ENCODE measurements at places on chromosomes 5 and 9. TPM values are rescaled to one million over a fixed set of nuclear protein-coding genes. Genes with fewer than 3 reads are reported as not detected.

Gene SV2C
- total RNA-seq = 0.16 TPM

Gene CATSPER3
- total RNA-seq = not detected

Gene JAKMIP2
- total RNA-seq = 0.50 TPM

Gene HAPLN1
- not detected for total RNA-seq

Gene SMIM33
- total RNA-seq = not detected

Gene GADD45G
- total RNA-seq = 14.8 TPM

Gene BAAT
- not detected for total RNA-seq

Gene S100Z
- 0.36 TPM for total RNA-seq

Gene HTR1A
- not detected for total RNA-seq

Gene SNCAIP
- total RNA-seq = 16.5 TPM

Gene GPSM1
- 5.0 TPM for total RNA-seq

GRCh38 chr5:117652958-117653280, 1078.3 kb upstream of the SEMA6A start:
- DNase-seq = no peak

DNA sequence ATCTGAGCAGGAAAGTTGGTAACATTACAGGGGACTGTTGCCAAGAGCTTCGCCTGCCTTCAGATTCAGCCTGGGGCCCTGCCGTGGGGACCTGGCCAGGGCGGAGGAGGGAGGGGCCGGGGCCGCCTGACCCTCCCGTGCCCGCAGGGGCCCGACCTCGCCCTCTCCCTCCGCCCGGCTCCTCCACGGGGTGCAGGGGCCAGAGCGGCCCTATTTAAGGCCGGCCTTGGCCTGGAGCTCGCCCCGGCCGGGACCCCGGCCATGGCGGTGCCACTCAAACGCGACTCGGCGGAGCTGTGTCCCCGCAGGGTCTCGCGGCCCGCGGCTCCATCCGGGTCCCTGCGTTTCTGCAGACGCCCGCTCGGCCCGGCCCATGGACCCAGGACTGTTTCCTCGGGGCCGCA, 757 bp downstream of the TMEM250 start:
- no peak for DNase-seq

DNA sequence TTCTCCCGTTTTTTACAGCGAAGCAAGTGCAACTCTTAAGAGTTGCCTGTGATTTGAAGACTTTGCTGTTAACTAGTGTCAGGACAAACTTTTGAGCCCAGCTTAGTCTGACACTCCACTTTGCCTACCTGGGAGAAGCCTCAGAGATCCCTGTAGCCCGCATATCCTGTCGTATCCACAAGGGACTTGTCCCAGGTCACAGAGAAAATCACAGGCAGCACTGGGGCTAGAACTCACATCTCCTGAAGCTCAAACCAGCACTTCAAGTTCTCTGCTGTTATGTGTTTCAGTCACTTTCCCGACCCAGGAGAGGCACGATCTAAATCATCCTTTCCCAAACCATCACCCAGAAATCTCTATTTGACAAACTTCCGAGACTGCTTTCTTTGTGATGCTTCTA, 584.5 kb downstream of the ACTL7B start:
- no peak for DNase-seq

DNA sequence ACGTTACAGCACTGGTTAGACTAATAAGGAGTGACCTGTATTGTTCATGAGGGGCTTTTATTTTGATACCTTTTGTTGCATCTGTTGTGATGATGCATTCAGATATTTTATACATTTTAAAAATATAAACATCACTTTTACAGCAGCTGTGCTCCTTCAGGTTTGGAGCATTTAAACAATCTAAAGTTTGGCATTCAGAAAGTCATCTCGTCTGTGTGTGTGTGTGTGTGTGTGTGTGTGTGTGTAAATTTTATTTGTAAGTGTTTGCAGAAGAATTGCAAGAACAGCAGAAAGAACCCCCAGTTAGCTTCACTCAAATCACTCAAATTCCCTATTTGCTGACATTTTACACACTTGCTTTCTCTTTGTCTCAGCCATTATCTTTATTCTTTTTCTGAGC, 87.4 kb downstream of the ERCC6L2 start:
- no peak for DNase-seq

- DNase-seq = no peak
Observed at GRCh38 chr9:331197-331596, 116.5 kb downstream of the DOCK8 start.

GRCh38 chr5:124980163-124980941, 233.9 kb upstream of the ZNF608 start:
- DNase-seq = no peak

- DNase-seq = no peak
Observed at GRCh38 chr5:158273035-158273434, 414.1 kb upstream of the CLINT1 start.

DNA sequence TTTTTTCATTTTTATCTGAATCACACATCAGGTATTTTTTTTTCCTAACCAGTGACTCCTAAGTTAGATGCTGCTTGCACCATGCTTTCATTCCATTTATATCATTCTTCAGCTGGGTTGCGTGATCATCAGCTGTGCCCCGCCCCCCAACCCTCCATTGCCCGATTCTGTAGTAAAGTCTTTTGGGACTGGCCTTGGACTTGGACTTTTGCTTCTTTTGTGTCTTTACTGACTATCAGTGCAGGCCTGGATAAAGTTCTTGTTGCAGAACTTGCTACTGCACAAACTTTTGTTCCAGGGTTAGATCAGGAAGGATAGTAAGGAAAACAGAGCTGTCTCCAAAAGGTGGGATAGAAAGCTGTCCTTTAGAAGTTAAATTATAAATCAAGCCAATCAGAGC, 38.5 kb downstream of the SLC22A5 start:
- DNase-seq = no peak

- no peak for DNase-seq
Observed at GRCh38 chr9:131657456-131657855, 82.4 kb downstream of the RAPGEF1 start.

DNA sequence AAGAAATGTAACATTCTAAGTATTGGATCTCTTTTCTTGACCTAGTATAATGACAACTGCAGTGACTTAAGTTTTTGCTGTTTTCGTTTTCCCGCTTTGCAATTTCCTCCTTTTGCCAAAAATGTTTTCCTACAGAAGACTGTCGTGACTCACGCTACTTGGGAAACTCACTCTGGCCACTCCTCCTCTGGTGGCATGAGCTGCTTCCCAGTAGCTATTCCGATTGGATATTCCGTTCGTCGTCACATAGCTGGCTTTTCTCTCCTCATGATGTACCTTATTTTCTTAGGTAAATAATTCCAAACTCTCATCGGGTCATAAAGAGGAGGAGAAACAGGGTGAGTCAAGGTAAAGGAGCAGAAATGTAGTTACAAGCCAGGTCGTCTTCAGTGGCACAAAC, 64.9 kb downstream of the GOLPH3 start:
- no peak for DNase-seq

GRCh38 chr5:107769519-107769918, 98.8 kb upstream of the EFNA5 start:
- no peak for DNase-seq
